NCI-H1048 (cell line): ENCODE measurements at places on chromosomes 1 and 21.

GRCh38 chr21:31098576-31099005, 60.3 kb upstream of the KRTAP19-8 start:
- DNase-seq, result peak; percentile 36

GRCh38 chr1:114701931-114702330, 6.6 kb upstream of the AMPD1 start:
- DNase-seq, result no peak

DNA sequence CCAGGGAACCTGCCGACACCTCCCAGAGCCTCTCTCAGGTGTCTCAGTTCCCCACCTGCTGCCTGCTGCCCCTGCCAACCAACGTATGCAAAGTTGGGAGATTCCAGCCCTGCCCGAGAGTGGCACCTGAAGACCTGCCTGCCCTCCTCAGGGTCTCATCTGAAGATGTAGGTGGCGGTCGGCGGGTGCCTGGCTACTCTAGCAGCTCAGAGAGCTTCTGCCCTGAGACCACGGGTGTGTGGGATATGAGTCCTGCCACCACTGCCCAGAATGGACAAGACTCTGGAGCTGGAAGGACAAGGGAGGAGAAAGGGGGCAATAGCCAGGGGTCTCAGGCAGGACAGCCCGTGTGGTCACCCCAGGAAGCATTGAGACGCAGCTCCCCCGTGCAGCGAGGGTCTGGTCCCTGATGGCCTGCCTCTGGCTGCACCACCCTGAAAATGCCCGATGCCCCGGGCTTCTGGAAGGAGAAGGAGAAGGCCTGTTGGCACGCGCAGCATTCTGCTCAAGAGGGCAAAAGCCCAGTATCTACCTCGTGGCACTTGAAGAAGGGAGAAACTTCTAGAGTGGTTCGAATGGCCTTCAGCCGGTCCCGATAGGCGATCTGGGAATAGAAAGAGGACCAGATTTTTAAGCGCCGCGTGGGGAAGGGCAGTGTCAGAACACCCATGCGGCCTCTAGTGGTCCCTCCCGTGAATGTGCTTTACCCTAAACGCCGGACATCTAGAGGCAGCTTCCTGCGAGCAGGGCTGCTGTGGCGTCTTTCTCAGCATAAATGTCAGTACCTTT, 88.8 kb downstream of the STUM start:
- no peak for DNase-seq

DNA sequence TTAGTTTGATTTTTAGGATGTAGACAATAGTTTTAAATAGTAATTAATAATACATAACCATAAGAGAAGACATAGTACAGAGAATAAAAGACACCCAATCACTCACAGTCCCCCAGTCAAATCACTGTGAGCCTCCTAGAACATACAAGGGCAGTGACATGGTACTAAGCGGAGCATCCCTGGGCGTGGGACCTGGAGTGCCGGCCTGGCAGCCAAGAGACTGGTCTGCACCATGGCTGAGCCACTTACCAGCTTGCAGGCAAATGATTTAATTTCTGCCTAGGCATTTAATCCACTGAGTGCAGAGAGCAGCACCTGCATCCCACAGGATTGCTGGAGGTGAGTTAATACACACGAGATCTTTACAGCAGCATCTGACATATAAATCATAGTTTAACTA, 20.4 kb downstream of the SDHB start:
- no peak for DNase-seq

GRCh38 chr1:246210756-246211155, 296.3 kb downstream of the SMYD3 start:
- DNase-seq, result no peak

DNA sequence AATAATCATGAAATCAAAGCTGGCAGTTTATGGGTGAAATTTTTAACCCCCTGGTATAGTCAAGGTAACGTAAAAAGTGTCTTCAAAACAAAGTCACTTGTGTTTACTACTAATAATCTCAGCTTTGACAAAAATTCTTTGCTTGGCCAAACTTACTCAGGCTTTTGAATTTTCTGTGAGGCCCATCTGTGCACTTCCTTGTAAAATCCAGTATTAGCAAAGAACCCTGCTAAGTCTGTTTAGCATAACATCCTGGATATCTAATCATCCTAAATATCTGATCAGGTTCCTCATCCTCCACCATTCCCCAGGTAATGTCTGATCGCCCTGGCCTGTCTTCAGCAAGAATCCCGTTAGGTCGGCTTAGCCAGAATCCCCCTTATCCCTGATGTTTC, 3.0 kb downstream of the LYST start:
- no peak for DNase-seq

DNA sequence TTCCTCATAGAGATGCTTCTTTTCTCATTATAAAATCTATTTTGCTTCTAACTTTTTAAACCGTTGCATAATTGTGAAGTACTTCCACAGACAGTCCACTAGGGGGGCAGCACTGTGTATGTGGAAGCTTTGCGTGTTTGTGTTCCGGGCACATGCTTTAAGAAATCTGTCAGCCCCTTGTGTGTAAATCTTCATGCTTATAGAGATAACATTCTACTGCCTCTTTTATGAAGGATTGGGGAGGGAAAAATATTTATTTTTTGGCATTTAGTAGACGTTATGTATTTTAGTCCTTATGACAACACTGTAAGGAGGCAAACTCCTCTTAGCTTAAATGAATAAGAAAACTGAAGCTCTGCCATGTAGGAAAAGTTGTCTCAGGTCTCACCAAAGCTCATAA, 157.3 kb upstream of the PTGFR start:
- DNase-seq, result no peak

DNA sequence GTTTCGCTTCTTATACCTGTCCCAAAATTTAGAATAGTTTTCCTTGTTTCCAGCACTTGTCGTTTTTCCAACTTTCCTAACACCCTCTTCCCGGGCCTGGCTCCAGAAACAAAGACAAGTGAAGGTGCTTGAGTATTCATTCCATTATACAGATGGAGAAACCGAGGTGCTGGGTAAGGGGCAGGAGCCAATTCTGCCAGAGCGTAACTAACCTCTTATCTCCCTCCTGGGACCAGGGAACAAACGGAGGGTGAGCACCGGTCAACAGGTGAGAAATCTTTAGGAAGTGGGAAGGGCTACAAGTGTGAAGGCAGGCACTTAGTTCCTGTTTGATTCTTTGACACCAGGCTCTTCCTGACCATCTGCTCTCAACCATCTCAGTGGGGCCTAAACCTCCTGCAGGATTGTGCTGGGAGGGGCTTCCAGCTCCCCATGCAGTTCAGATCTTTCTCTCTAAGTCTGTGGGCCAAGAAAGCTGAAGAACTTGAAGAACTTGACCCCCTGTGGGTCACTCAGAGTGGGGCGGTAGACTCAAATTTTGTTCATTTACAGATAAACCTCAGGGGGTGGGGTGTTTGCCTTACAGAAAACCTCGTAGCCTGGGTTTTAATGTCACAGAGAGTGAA, 8.7 kb downstream of the PLXNA2 start:
- no peak for DNase-seq

DNA sequence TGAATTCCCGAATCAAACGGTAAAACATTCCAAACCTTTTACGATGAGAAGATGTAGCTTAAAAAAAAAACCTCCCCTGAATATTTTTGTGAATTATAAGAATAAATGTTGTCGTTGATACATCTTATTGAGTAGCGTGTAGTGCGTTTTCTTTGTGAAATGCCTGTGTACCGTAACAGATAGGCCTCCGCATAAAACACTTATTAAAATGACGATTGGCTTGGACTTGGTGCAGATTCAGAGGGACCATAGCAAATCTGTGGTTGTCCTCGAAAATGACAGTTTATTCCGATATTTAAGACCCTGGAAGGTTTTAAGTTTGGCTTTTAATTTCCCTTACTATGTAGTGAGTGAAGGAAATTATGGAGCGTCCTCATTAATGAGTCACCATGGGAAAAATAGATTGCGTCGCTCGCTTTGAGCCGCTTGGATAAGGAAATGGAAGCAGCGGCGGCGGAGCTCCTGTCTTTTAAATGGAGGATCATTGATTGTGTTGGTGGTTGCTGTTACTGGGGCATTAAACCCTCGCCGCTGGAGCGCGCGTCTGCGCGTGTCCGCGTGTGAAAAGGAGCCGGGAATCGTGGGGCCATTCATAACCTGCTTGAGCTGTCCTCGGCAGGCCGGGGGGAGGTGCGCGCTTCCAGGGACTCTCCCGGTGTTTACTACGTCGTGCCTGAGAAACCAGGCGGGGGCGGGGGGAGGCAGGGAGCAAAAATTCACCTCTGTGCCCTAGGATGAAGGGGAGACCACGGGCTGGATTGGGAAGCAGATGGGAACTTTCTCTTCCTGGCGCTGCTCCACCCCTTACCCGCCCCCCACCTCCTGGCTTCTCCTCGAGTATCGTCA, 1.6 kb downstream of the SPEN start:
- peak; percentile 66 for DNase-seq

- DNase-seq, result no peak
Observed at GRCh38 chr1:11062965-11063401, 3.2 kb upstream of the SRM start.
